ENCODE measurements at places on chromosomes 13 and 19.
A peak's percentile ranks its signal among the peaks of the same experiment; 100 is the strongest.

GRCh38 chr13:26052337-26052736 is 521 bp upstream of the SHISA2 start:
- no peak for DNase-seq

GRCh38 chr13:110665491-110666254 is 40.2 kb downstream of the CARS2 start:
- no peak for DNase-seq

DNA sequence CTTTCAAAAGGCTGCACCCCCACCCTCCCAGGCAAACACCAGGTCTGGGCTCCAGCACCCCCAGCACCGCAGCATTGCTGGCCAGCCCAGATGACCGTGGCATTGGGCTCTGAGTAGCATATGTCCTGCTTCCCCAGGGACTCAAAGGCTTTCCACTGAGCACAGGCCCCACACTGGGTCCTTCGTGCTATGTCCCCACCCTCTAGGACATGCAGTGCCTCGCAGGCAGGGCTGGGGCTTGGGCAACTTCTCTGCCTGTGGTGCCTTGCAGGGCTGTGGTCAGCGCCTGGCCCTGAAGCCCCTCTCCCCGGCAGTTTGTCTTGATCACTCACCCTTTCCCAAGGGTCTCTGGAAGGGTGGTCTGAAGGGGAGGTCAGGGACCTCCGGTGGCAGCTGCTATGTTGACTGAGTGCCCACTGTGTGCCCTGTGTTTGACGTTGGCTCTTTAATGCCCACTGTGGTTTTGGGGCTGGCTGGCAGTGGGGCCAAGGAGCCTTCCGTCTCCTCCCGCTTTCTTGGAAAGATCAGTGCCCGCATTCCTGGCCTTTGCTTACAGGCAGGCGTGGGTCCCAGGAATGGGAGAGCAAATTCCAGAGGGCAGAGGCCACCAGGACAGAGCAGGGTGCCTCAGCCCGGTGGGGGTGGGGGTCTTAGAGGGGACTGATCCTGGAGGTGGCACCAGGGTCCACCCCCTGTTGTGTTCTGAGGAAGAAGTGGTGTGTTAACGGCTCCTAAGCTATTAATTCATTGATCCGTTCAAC is 20.3 kb upstream of the CRTC1 start:
- no peak for DNase-seq

DNA sequence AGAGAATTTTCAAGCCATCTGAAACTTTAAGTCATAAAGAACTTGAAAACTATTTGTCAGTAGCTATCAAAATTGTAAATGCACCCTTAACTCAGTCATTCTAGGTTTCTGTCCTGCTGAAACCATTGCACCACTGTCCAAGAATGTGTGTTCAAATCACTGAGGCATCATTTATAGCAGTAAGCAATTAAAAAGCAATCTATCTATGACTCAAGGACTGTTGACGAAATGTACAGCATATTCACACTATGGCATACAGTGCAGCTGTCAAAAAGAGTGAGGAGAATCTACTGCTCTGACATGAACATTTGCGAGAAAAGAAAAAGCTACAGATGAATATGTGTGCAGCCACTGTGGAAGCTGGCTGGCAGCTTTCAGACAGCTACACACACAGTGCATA is 71.2 kb downstream of the ING1 start:
- no peak for DNase-seq

- no peak for DNase-seq
Measured at GRCh38 chr13:33259296-33259695, 26.3 kb downstream of the STARD13 start.

- DNase-seq: no peak
Measured at GRCh38 chr19:38878575-38879399, 712 bp upstream of the RINL start.

GRCh38 chr19:51808333-51808986 is 13.5 kb downstream of the FPR3 start:
- DNase-seq: no peak

GRCh38 chr19:46493236-46494145 is 2.2 kb downstream of the PNMA8B start:
- DNase-seq: no peak

DNA sequence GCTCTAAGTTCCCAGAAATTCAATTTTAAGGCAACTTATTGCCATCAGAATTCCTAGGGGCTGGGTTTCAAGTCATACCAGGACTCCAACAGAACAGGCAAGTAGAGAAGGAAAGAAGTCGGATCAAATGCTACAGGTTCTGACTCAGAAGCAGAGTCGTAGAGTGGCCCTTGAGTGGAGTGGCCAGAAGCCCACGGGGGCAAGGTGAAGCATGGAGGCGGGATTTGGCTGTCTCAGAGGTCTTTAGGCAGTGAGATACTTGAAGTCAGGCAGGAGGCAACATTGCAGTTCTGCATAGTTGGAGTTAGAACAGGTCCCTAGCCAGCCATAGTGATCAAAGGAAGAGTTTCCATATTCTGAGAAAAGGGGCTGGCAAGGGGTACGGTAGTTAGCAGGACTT is 111.6 kb downstream of the NHLRC3 start:
- no peak for DNase-seq

DNA sequence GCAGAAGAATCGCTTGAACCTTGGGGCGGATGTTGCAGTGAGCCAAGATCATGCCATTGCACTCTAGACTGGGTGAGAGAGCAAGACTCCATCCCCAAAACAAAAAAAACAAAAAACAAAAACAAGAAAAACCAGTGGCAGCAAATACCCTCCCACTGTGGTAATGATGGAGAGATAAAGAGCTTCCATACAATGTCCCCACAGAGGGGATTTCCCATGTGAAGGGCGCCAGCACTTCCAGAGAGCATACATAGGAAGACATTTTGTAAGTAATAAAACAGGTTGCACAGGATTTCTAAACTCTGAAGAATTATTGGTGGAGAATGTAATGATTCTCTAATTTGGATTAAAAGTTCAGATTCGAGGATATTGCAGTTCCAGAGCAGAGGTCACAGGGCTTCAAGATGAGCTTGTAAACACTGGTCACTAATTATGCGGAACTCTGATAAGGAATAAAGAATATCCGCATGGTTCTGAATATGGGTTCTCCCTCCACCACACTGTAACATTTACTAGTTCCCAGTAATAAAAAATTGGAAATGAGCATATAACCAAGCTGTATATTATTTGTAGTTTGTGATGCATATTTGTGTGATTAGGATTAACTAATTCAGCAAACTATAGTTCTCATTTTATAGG is 290.1 kb upstream of the SLC10A2 start:
- no peak for DNase-seq

GRCh38 chr19:3950871-3951861 is 18.3 kb downstream of the NMRK2 start:
- no peak for DNase-seq

DNA sequence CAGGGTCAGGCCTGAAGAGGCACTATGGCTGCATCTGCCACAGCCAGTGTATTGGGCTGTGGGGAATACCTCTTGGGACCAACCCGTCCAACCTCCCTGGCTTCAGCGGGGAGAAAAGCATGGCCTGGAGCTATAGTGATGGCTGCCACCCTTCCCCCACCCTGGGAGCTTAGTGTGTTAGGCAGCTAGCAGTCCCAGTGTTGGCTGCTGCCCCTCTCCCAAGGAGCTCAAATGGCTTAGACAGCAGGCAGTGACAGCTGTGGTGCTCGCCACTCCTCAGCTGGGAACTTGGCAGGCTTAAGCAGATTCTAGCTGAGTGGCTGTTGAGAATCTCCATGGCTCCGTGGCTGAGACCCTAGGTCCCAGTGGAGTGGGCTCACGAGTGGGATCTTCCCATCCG is 19.7 kb downstream of the ACOD1 start:
- DNase-seq: no peak

- no peak for DNase-seq
Measured at GRCh38 chr19:51091126-51091525, 8.4 kb upstream of the KLK14 start.

GRCh38 chr13:25538276-25538675 is 166.5 kb downstream of the ATP8A2 start:
- DNase-seq: no peak

GRCh38 chr19:8461891-8462290 is 17.1 kb downstream of the HNRNPM start:
- DNase-seq: no peak

GRCh38 chr13:95246292-95247082 is 54.8 kb downstream of the ABCC4 start:
- no peak for DNase-seq

DNA sequence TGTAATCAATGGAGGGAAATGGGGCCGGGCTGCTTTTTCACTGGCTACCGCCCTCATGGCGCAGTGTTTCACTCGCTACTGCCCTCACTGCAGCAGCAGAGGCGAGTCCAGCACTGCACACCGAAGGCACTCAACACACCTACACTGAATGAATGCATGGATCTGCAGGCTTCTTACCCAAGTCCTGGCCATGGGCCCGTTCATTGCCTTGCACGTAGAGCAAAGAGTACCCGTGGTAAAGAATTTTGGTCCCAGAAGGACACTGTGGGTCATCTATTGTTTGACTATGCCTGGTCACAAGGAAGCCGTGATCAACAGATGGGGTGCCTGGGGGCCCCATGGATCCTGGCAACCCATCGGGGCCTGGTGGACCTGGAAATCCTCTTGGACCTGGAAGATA is 144.9 kb downstream of the COL4A1 start:
- no peak for DNase-seq

DNA sequence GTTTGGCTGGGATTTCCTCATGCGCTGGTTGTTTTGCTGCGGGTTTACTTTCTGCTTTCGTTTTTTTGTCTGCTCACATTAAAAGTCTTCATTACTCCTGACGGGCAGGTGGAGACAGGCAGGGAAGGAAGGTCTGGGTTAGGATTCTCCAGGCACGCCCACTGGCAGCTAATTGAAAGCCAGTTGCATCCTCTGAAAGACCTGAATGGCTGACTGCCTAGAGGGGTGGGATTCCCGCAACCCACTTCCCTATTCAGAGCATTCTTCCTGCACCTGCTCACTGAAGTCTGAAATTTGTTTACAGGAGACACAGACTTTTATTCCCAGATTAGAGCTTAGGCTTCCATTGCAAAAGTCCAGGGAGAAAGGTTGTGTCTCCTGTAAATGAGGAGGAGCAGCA is 172.0 kb downstream of the UQCRFS1 start:
- DNase-seq: no peak

- no peak for DNase-seq
Measured at GRCh38 chr19:15298847-15299567, 33.3 kb downstream of the BRD4 start.

GRCh38 chr13:112759827-112760226 is 70.0 kb downstream of the ATP11A start:
- DNase-seq: no peak

DNA sequence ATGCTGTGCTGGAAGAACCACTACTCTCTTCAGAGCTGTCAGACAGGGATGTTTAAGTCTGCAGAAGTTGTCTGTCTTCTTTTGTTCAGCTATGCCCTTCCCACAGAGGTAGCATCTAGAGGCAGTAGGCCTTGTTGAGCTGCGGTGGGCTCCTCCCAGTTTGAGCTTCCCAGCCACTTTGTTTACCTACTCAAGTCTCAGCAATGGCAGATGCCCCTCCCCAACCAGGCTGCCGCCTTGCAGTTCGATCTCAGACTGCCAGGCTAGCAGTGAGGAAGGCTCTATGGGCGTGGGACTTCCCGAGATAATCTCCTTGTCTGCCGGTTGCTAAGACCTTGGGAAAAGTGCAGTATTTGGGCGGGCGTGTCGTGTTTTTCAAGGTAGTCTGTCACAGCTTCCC is 42.1 kb upstream of the UQCRFS1 start:
- DNase-seq: no peak

DNA sequence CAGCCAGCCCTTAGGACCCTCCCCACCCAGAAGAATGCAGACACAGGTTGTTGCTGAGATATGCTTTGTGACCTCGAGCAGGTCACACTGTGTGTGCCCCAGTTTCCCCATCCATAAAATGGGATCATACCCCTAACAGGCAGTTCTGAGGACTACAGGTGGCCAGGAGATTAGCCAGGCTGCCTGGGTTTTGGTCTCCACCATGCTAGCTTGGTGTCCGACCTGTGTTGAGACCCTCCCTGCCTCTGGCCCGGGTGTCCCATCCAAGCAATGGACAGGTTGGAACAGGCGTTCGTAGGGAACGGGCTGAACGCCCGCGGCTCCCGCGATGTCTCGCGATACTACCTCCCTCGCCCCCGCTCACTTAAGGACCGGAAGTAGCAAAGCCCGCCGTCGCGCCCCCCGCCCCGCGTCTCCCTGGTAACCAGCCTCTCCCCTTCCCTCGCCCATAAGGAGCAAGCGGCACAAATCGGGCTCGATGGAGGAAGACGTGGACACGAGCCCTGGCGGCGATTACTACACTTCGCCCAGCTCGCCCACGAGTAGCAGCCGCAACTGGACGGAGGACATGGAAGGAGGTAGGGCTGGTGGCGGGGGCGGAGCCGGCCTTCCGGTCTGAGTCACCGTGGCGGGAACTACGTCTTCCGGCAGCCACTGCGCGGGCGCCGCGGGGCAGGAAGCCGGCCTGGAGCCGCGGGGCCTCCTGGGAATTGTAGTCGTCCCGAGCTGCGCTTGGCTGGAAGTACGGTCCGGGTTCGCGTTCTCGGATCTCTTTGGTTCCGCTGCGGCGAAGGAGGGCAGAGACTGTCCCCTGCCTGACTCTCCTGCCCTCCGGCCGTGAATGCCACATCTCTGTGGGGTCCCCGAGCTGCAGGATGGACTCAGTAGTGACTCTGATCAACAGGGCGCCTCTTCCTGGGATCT is 45.4 kb downstream of the SMIM24 start:
- DNase-seq: peak; percentile 84

GRCh38 chr13:29849071-29849631 is 1.3 kb downstream of the UBL3 start:
- DNase-seq: no peak

DNA sequence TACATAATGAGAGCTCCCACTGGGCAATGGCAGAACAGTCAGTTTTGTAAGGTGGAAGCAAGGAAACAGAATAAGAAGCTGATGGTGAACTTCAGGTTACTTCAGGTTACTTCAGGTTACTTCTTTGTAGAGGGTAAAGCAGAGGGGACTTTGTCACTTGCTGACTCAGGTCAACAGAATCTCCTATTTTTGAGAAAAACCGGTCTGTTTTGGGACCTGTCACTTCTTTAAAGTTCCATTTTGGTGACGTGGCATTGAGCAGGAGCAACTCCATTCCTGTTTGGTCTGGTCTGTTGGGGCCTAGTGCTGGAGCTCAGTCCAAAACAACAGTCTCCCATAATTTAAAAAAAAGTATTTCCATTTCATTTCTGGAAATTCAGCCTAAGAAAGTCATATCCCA is 29.7 kb downstream of the ATP11A start:
- no peak for DNase-seq

GRCh38 chr19:21622920-21623319 is 117.5 kb downstream of the ZNF429 start:
- no peak for DNase-seq

GRCh38 chr13:107713314-107713713 is 502.0 kb downstream of the LIG4 start:
- no peak for DNase-seq

DNA sequence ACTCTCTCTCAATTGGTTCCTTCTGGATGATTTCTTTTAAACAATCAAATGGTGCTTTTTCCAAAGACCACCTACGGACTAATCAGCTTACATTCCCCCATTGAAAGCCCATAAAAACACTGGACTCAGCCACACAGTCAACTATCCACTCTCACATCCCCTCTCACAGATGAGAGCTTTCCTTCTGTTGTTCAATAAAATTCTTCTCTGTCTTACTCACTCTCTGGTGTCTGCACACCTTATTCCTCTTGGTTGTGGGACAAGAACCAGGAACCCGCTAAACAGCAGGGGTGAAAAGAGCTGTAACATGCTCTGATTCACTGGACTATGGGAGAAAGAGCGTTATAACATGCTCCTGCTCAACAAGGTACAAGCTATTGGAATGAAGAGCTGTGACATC is 2896.2 kb downstream of the PCDH9 start:
- DNase-seq: no peak

GRCh38 chr13:40611004-40611403 is 55.4 kb downstream of the FOXO1 start:
- DNase-seq: no peak

- no peak for DNase-seq
Measured at GRCh38 chr13:113547238-113547971, 37.1 kb upstream of the TFDP1 start.

Measured in esophagus squamous epithelium (tissue), 5 donors.